ENCODE measurements at places on chromosomes 12 and 14.

DNA sequence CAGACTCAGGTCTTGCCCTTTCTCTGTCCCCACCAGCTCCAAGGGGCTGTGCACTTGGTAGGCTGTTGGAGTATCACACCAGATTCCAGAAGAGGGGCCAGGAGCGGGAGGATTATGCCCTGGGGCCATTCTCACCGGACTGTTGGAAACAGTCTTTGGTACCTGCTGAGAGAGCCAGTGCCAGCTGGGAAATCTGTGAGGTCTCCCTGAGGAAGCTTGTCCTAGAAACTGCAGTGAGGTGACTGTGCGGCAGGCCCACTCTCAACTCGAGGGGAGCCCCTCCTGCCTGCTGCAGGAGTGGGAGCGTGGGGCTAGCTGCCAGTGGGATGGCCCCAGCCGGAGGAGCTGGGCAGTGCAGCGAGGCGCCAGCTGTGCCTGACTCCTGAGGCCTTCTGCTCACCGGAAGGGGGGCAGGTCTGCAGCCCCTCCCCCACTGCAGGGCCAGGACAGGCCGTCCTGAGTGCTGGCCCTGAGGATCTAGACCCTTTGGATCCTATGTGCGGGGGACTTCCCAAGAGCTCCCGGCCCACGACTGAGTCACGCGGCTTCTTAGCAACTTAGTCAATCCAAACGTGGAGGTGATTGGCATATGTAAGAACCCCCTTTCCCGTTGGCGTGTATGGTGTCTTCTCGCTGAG is 295.2 kb downstream of the CACNA1C start:
- DNase-seq = peak; percentile 49

- no peak for DNase-seq
Observed at GRCh38 chr14:33455654-33456345, 495.1 kb downstream of the EGLN3 start.

- no peak for DNase-seq
Observed at GRCh38 chr12:1797991-1798640, 22.2 kb upstream of the LRTM2 start.

DNA sequence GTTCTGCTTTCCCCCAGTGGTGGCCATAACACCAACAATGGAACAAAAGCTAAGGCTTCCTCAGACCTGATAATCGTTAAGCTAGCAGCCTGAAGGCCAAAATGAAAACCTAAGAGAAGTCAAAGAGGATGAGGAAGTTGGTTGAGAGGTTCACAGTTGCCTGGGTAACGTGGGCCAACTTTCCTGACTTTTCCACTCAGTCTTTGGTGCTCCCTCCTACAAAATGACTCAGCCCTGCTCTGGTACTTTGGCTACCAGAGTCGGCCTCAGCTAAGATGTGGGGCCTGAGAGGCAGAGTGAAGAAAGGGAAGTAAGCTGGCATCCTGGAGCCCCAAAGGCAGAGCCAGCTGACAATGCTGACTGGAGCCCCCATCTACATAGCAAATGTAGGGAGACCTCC is 14.9 kb upstream of the FKBP11 start:
- no peak for DNase-seq

DNA sequence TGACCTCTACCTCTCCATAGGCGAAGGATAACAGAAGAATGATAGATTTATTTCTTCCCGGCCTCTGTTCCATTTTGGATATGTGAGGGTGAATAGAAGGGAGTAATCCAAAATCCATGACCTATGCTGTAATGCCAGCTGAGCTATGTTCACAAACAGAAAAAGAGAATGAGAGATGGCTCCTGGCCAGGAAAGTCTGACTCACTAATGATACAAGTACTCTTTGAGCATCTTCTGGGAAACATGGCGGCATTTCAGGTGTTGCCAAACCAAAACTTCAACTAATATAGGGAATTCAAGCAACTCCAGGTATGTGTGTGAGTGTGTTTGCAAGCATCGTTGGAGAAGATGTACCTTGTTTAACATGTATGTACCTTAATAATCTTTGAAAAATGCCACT is 55.1 kb downstream of the MED13L start:
- peak; percentile 33 for DNase-seq

- no peak for DNase-seq
Observed at GRCh38 chr12:78611504-78611903, 253.1 kb upstream of the SYT1 start.

DNA sequence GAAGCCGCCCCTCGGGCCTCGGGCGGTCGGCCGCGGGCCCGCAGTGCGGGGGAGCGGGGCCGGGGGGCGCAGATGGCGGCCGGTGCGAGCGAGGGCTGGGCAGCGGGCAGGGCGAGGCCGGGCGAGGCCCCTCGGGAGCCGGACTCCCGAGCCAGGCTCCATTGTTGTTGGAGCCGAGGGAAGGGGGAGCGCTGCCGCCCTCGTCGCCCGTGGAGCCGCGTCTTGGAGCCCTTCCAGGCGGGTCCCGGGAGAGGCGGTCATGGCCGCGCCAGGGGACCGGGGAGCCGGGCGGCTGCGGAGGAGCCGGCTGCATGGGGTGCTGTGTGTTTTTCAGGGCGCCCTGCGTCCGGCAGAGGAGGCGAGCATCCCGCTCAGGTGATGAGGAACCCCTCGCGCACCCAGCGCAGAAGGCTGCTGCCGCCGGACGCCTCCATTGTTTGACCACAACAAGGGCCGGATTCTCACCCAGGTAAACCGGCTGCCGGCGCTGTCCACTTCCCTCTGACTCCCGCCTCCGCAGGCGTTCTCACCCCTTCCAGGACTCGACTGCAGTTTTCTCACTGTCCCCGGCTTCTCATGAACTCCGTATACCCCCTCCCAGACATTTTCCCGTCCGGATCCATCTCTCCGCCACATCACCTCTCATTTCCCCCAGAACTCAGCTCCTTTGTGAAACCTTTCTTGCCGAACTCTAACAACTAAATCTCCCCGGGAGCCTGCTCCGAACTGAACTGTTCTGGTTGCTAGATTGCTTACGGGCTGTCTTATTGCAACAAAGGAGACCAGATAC is 732 bp downstream of the ZNF664 start:
- no peak for DNase-seq

- DNase-seq = no peak
Observed at GRCh38 chr12:6632026-6632983, 3.5 kb downstream of the LPAR5 start.

GRCh38 chr14:95193081-95193480 is 35.8 kb upstream of the DICER1 start:
- no peak for DNase-seq

GRCh38 chr12:122867691-122868461 is 28.0 kb downstream of the VPS37B start:
- DNase-seq = no peak

DNA sequence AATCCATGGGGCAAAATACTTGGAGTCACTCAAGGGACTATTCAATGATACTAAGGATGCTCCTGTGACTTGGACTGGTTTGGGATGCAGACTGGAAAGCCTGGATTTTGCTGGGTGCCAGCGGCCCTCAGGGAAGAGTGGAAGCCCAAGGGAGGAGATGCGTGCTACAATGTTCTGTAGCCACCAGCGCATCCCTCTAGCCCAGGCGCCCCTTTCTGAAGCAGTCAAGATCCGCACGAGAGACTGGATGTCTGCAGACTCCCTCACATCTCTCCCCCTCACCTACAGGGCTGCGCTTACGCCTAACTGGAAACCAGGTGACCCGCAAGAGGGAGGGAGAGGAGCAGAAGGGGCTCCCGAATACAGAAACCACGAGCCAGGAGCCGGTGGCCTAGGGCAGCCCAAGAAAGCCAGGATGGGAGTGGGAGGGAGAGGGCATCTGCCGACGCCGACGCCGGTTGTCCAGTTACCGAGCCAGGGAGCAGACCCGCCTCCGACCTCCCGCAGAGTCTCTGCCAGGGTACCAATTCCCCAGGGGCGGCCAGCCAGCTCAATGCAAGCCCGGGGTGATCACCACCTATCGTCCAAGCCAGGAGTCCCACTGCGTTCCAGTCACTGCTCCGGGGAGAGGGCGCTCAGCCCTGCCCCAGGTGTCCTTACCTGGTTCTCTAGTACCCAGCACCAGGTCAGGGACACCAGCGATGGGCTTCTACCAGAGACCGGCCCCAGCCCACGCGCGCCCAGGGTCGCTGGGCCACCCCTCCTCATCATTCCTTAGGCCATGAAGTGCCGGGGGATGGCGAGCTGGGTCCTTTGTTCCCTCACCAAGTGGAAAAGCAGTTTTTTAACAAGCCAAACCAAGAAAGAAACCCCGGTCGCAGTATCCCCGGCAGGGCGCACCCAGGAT is 1.2 kb downstream of the NTN4 start:
- no peak for DNase-seq

DNA sequence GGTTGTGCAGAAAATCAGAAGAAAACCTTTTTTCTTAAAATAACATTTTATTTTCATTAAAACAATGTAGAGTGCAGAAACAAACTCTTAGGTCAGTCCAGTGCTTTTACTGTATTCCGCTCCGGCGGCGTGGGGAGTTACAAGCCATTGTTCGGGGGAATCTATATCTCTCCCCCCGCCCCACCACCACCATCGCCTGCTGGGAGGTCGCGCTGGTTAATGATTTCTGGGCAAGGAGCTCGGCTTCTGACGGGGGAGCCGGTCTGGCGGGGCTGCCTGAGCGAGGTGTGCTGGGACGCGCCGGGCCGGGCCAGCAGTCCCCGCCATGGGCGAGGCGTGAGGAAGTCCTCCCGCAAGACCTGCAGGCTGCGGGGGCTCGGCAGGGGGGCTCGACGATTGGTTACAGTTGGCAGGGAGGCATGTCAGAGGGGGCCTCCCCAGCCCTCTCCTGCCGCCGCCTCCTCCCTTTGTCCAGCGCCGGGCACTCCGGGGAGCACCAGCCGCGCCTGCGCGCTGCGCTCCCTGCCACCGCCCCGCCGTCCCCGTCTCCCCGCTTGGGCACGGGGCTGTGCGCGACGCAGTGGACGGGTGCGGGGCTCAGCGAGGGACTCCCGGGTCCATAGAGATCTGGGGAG is 1.0 kb upstream of the DUSP6 start:
- peak; percentile 57 for DNase-seq

All from putamen (tissue), 1 donor.